NCI-H2081 treated with DMSO at 0.1 percent for 48 hours (cell line): ENCODE measurements at places on chromosomes 6 and 20.

GRCh38 chr6:123802351-123802696, 1.3 kb upstream of the NKAIN2 start:
- DNase-seq = no peak

- no peak for DNase-seq
Observed at GRCh38 chr20:50491926-50492634, 18.1 kb upstream of the PTPN1 start.

- DNase-seq = no peak
Observed at GRCh38 chr6:135161411-135162395, 19.4 kb upstream of the MYB start.

- DNase-seq = no peak
Observed at GRCh38 chr20:20213526-20214121, 154.3 kb upstream of the INSM1 start.

DNA sequence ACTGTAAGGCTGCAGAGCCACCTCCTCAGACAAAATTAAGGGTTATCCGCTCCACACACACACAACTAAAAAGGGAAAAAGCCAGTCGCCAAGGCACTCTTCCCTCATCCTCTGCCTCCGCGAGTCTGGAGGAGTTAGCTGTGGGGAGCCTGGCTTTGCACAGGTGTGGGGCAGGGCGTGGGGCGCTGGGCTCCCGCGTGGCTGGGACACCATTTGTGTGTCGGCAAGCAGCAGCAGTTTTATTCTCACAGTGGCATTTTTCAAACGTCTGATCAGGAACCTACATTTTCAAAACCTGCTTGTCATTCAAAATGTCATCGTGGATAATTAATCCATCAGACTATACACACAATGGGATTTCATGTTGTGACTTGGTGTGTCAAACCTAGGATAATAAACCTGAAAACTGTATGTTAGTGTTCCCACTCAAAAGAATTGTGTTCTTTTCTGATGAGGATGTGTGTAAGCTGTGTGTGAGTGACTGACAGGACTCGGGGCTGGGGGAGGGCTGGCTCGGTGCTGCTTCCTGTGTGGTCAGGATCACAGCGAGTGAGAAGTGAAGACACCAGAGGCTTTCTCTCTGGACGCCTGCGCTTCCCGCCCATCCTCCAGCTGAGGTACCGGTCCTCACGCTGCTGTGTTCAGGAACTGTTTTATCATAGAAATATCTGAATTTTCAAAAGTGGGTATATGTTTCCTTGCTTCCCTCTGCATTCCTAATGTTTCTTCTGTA, 83.1 kb downstream of the IRF4 start:
- DNase-seq = no peak

GRCh38 chr6:162854734-162855191, 127.0 kb downstream of the PACRG start:
- no peak for DNase-seq

DNA sequence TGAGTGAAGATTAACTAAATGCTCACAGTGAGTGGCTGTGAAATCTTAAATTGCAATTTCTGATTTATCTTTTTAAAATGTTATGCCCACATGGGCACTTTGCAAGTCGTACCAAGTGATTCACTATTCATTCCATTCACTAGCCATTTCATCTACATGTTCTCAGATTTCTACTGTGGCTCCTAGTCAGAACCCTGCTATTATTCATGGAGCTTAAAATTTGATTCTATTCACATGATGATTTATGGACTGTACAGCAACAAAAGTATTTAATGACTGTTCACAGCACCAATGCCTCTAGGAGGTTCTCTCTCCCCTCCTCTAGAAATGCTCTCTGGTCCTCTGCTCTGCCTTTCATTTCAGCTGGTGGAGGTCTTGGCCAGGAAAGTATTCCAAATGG, 133.5 kb upstream of the MAP3K7 start:
- DNase-seq = no peak

GRCh38 chr6:140590641-140591040, 1216.2 kb upstream of the CITED2 start:
- DNase-seq = no peak

DNA sequence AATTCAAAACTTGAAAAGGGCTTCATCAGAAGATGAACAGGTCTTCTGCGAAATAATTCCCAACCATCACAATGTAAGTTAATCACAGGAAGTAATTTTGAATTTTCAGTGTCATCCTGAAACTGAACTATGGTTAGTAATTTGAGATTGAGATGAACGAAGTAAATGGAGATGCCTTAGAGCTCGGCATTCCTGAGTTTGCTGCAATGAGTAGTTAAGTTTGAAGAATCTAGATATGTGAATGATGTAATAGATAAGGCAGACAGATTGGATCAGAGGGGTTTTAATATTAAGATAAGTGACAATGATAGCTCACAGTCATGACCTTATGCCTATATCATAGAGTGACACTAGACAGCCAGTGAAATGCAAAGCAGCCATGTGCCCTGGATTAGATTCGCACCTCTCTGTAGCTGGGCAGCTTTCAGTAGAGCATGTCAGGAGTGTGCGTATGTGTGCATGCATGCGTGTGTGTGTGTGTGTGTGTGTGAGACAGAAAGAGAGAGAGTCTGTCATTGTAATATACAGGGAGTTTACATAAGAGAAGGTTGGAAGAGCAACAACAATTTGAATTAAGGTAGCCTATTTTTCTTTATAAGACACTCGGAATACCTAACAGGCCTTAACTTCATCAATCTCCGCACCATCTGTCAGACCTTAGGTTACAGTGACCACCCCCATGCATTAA, 233.0 kb downstream of the GMPR start:
- DNase-seq = no peak

- no peak for DNase-seq
Observed at GRCh38 chr6:118383924-118384323, 164.2 kb upstream of the PLN start.

GRCh38 chr6:6414931-6415330, 94.5 kb upstream of the F13A1 start:
- DNase-seq = no peak

- DNase-seq = no peak
Observed at GRCh38 chr20:62804627-62805154, at the start of gene OGFR. Gene OGFR (plus strand): TSS chr20:62804835. CDS start chr20:62804860, 25 bp downstream.

GRCh38 chr6:56556751-56557540, 85.7 kb downstream of the DST start:
- no peak for DNase-seq

DNA sequence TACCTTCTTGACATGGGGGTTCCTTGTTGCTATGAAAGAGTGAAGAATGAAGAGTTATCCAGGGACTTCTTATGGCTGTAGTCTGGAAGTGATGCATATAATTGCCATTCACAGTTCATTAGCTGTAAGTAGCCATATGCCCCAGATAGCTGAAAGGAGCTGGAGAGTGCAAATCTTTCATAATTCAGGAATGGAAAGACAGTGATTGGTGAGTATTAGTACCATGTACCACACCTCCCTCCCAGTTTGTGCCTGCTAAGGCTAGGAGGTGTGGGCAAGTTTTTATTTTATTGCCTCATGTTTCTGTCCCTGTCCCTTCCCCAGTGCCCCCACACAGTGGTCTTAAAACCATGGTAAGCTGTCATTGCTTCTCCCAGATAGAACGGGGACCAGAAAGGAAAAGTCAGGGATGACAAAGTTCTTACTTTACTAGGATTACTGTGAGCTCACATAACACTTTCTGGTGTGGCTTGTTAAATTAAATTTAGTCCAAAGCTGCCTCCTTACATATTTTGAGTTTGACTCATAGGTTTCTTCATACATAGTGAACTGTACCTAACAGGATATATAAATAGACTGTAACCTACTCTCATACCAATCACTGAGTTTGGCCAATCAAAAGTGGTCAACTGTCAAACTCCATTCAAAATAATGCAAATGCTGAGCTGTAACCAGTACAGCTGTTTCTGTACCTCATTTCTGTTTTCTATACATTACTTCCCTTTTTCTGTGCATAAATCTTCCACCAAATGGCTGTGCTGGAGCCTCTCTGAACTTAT, 119.4 kb downstream of the RFPL4B start:
- no peak for DNase-seq

GRCh38 chr20:34724172-34724571, 20.0 kb downstream of the TP53INP2 start:
- no peak for DNase-seq

DNA sequence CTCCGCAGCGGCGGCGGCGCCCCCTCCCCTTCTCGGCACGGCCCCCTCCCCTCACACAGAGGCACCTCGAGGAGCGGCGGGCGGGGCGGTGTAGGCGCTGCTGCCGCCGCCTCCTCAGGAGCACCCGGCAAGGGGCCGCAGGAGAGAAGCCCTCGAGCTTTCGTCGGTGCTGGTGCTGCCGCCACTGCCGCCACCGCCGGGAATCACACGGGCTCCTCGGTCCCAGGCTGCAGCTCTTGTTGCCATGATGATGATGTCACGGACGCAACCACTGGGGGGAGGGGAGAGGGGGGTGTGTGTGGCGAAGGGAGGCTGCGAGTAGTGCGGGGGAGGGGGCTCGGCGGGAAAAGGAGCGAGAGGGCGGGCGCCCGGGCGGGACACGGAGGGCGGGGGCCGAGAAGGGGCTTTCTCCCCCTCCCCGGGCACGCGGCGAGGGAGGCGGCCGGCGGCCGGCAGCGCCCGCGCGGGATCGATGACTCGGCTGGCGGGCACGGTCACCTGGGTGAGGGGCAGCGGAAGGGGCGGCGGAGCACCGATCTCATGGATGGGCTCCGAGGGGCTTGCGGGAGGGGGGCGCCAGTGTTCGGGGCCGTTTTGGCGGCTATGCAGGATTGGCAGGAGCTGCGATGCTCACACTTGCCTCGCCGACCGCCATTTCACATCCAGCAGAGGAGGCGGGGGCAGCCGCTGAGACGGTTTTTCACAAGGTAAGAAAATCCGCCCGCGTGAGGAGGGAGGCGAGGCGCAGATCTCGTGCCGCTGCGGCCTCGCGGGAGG, at the start of gene REV3L:
TSS of gene REV3L (minus strand) at position 260 of the 777 bp plus-strand sequence. CDS start 330 bp downstream, outside the sequence.
- no peak for DNase-seq

DNA sequence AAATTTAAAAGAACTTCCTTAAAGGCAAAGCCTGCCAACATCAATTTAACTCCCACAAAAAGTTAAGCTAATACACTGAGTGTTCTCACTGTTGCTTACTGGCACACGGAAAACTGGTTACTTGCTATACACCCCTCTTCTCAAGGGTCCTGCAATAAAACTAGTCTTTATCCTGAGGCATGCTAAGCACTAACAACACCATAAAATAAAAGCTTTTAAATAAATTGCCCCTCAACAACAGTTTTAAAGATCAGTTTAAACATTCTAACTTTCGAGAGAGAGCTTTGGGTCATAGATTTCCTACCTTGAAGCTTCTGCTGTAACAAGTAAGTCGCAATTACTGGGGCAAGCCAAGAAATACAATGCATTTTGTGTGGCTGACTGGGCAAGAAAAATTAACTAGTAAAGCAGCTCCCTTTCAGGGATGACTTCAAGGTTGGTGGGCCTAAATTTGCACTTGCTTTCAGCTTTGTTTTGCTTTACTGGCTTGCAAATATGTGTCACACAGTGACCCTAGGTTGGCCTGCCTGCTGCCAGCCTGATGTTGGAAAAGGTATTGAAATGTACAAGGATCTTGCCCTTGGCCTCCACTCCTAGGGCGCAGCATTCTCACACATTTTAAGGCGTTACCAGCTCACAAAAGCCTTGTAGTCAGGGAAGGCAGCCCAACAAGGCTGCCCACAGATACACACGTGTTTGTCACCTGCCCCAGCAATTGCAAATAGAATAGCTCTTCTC, 4.0 kb upstream of the HEY2 start:
- no peak for DNase-seq

DNA sequence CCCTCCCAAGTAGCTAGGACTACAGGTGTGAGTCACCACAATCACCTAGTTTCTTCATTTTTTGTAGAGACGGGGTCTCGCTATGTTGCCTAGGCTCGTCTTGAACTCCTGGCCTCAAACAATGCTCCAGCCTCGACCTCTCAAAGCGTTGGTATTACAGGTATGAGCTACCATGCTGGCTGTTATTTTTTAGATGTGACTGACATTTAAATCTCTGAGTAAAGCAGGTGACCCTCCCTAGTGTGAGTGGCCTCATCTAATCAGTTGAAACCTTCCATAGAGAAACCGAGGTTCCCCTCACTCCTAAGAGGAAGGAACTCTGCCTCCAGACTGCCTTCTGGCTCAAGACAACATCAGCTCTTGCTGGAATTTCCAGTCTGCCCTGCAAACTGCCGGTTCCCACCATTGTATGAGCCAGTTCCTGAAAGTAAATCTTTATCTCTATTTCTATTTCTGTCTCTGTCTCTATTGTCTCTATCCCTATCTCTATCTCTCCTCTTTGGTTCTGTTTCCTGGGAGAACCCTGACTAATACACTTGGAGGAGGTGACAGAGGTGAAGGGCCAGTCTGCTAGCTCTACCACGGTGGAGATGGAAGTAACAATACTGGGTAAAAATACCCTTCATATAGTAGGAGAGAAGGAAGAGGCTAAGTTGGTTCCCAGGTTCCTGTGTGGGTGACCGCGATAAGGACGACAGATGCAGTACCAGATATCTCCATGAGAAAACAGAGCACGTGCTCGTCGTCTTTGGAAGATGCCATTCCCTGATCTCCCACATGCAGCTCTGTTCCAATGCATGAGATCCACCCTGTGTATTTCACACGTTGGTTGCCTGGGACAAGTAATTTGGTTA, 81.0 kb downstream of the MYB start:
- no peak for DNase-seq

DNA sequence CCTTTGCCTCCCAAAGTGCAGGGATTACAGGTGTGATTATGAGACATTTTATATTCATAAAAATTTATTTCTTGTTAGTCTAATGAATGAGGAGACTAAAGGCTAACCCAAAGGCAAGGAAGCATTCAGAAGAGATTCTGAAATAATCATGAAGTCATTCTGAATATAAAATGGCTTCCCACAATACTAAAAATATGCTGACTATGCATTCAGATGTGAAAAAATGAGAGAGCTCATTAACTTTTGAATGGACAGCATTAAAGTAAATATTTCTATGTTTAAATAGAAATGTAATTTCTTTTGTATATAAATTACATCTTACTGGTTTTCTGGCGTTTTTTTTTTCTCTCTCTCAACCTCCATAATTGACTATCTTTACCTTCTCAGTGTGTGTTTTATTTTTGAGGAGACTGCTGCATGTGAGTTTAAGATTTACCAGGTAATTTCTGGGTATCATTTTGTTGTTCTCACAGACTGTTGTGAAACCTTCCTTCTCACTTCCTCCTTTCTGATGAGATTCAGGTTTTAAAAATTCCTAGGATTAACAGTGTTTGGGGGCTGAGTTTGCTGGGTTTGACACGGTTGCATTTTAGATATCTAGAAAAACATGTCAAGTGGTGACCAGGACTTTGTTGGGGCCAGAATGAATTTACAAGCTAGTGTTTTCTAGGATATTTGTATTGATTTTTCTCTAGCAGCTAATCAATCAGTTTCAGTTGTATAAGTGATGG, 316.6 kb downstream of the CDKAL1 start:
- DNase-seq = no peak

GRCh38 chr6:34273242-34273805, 24.5 kb upstream of the SMIM29 start:
- no peak for DNase-seq

DNA sequence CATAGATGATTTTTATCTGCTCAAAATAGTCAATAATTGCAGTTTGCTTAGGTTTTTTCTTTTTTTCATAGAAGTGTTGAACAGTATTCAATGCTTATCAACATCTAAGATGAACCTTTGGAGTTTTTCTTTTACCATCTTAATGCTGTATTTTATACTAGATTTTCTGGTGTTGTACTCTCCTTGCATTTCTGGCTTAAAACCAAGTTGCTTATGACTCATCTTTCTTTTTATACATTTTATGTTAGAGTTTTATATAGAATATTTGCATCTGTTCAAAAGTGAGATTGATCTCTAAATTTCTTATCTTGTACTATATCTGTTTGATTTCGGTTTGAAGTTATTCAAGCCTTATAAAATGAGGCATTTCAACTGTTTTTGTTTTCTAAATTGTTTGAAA, 232.5 kb downstream of the RFPL4B start:
- no peak for DNase-seq

GRCh38 chr6:72420409-72420808, 201.5 kb upstream of the KCNQ5 start:
- no peak for DNase-seq
